Stimulated activated CD4-positive, alpha-beta T cell treated with anti-CD3 and anti-CD28 coated beads, Interleukin-1b, Interleukin-23, amount 100 ng/mL, for 24 hours (primary cell): ENCODE measurements at places on chromosomes 11 and 22.

DNA sequence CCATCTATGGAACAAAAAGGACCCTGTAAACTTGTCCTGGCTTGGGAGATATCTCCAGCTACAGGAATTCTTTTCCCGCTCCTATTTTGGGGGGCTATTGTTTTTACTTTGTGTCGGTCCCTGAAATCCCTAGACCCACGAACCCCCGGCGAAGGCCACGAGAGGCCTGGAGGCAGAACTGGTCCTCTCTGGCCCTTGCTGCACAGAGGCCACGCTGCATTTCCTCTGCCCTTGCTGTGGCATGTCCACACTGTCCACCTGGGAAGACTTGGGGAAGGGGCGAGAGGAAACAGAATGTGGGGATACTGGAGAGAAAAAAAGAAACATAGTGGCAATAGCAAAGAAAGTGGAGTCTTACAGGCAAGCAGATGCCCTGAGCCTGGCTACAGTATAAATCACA is 2.3 kb upstream of the ANO1 start:
- no peak for DNase-seq

- no peak for DNase-seq
These were observed 68.3 kb upstream of the CRYBB3 start for GRCh38 chr22:25131198-25131887.

DNA sequence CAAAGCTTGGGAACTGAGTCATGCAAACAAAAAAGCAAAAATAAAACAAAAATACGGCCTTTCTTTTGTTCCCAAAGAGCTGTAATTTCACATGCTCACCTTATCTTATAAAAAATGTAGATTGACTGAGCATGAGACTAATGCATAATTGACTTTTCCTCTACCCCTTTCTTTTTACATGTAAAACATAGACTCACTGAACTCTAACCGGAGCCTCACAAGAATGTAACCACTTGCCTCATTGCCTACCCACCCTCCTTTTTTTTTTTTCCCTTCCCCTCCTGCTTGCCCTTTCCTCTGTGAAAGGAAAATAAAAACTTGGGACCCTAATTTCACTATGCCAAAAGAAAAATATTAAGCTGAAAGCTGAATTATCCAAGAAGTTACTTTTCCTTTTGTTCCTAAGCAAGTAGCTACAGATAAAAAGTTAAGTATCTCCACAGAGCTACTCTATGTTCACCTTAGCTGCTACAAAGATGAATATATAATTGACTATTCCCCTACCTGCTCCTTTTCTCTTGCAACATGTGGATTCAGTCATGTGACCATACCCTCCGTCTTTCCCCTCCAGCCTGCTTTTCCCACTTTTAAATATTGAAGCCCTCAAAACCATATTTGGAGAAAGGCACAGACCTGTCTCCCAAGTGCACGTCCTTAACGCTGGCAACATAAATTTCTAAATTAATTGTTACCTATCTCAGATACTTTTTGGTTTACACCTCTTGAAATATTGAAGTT is 39.6 kb upstream of the WEE1 start:
- no peak for DNase-seq

- no peak for DNase-seq
These were observed 728 bp downstream of the DCUN1D5 start for GRCh38 chr11:103091064-103091800.

DNA sequence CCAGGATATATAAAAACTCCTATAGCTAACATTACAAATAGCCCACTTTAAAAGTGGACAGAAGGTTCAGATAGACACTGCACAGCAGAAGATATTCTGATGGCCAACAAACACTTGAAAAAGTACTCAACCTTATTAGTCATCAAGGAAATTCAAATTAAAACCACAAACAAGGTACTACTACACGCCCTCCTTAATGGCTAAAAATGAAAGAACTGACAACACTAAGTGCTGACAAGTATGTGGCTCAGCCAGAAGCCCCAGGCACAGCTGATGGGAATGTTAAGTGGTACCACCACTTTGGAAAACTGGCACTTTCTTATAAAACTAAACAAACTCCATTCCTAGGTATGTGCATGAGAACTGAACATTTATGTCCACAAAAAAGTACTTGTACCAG is 320.1 kb downstream of the TBC1D22A start:
- DNase-seq, result no peak

- DNase-seq, result no peak
These were observed 105.0 kb upstream of the SESN3 start for GRCh38 chr11:95335989-95336388.

- DNase-seq, result peak; percentile 32
These were observed 125.8 kb downstream of the MICAL2 start for GRCh38 chr11:12235947-12236743.

- no peak for DNase-seq
These were observed 108.0 kb downstream of the KCNQ1OT1 start for GRCh38 chr11:2591805-2592204.

- peak; percentile 13 for DNase-seq
These were observed 526 bp downstream of the TPST2 start for GRCh38 chr22:26589367-26589844.

GRCh38 chr22:44147821-44148574 is 32.7 kb upstream of the PARVG start:
- DNase-seq, result no peak

DNA sequence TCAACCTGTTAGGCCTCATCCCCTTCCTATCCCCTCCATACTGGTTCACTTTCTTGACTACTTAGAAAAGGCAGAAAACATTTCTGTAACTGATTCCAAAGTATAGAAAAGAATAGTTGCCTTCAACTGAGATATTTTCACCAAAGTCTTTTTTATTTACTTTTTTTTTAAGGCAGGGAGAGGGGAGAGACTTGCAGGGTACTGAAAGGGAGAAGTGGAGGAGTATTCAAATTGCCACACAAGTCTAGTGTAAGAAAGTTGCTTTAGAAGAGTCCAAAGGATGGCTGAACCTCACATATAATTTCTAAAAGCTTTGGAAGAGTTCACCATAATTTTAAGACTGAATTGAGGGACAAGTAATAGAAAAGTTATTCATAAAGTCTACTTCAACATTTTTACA is 6.3 kb downstream of the PHF21A start:
- DNase-seq, result no peak

DNA sequence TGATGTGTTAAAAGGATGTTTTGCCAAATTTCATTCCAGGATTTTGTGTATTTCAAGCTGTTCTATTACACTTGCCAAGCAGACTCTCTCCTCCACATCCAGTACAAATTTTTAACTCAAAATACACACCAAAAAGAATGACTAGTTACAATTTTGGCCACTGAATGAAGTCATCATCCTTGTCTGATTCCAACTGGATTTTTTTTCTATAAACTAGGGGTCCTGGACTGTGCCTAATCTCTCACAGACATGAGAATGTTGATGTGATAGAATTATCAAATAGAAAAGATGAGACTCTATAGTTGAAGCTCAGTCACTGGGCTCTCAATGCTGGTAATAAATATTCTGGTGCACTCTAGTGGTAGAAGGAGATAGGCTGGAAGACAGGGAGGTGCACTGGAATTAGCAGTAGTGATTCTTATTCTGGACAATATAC is 85.8 kb downstream of the FANCF start:
- no peak for DNase-seq

DNA sequence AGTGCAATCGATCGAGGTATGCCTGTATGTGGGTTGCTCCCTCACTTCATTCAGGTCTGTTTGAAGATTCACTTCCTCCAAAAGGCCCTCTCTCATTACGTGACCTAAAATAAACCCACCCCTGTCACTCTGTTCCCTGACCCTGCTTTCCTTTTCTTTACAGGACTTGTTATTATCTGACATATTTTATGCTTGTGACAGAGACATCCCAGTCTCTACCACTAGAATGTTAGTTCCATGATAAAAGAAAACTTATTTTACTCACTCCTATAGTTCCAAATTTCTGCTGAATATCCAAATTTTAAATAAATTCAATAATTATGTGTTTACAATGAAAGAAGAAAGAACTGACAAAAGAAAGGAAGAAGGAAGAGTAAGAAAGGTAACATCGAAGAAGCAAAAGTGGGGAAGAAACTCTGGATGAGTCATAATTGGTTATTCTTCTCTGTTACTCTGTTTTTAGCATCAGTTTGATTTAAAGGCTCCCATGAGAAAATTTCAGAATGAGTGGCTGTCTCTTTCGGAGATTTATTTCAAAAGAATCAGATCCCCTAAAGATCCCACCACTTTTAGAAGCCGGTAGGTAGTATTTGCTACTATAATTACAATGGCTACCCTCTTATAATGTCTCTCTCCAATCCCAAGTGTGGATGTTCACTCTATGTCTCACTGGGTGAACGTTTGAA is 33.5 kb downstream of the ENTHD1 start:
- DNase-seq, result no peak

GRCh38 chr22:41668971-41669911 is 19.4 kb downstream of the SNU13 start:
- no peak for DNase-seq

GRCh38 chr22:37117092-37117491 is 7.6 kb upstream of the TMPRSS6 start:
- DNase-seq, result no peak

- DNase-seq, result no peak
These were observed 54.3 kb downstream of the SYTL2 start for GRCh38 chr11:85756401-85757200.

DNA sequence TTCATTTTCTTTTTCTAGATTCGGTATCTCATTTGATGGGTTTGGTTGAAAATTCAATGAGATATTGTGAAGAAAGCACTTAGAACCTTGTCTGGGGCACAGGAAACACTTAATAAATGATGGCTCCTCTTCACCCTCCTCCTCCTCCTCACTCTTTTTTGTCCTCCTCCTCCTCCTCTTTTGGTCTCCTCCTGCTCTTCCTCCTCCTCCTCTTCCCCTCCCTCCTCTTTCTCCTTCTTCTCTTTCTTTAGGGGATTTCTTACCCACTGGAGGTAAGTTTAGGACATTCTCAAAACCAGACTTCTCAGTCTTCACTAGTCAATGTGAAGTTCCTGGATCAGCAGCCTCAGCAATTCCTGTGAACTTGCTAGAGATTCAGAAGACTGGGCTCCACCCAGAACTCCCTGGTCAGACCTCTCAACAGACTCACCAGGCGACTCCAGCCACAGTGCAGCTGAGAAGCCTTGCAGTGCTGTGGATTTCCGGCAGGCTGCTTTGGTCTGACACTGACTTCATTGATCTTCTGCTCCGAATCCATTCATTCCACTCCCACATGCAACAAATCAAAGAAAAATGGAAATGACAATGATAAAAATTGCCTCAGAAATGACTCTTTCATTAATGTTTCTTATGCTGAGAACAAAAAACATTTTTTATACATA is 368.6 kb upstream of the B3GAT1 start:
- no peak for DNase-seq

DNA sequence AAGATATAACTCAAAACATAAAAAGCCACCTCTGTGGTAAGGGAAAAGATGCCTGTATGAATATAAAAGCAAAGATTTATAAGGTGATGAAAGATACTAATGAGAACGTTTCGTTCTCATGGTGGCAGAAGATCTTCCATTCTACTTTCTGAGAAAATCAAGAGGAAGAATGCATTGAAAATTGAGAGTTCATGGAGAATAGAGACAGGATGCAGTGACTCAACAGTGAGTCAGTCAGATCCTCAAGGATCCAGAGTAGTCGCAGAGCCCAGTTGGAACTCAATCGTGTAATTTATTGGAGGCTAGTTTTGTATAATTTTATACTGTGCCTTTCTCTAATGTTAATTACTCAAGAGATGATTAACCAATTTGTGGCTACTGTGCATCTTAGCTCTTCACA is 73.3 kb downstream of the ENTHD1 start:
- DNase-seq, result no peak

GRCh38 chr11:76382209-76382608 is 1.1 kb downstream of the GVQW3 start:
- no peak for DNase-seq

- no peak for DNase-seq
These were observed 294.4 kb downstream of the DDX10 start for GRCh38 chr11:108959105-108959761.
